ENCODE measurements at places on chromosomes 11 and 22.

DNA sequence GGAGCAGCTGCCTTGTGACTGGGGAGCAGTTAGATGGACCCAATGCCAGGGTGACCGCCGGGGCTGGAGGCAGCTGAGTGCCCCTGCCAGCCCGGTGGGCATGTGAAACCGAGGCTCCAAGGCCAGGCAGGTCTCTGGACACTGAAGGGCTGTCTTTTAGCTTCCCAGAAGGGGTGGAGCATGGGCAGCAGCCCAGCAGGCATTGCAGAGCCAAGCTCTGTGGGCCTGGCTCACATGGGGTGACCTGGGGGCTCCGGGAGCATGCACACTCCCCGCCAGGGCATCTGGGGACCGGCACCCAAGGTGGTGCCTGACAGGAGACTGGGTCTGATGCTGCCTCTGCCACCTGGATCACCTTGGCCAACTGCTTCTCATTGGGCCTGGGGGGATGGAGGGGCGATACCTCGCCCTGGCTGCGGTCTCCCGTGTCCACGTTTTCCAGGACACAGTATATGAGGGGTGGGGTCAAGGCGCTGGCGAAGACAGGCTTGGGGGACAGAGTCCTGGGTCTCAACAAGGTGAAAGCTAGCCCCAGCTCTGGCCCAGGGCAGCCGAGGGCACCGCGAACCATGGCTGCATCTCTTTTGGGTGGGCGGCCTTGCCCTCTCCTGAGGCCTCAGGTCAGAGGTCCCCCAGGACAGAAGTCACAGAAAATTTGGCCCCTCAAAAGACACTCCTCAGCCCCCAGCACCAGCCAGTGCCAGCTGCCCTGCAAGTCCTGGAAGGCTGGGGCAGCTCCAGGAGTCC is 3.5 kb downstream of the INS start:
- no peak for DNase-seq

DNA sequence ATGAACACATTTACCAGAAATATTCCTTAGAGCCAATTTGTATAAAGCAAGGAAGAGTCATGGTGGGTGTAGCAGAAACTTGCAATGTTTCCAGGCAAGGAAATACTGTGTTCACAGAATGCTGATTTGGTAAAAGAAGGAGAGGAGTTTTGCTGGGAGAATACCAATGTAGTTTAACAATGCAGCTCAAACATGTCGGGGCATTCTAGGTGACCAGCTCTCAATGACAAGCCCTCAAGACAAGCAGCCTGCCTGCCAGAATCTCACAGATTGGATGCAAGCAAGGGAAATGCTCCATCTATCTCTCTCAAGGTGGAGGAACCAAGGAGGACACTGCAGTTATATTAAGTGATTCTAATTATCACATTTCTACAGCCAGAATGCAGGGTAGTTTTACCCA is 190.4 kb downstream of the MAML2 start:
- no peak for DNase-seq

DNA sequence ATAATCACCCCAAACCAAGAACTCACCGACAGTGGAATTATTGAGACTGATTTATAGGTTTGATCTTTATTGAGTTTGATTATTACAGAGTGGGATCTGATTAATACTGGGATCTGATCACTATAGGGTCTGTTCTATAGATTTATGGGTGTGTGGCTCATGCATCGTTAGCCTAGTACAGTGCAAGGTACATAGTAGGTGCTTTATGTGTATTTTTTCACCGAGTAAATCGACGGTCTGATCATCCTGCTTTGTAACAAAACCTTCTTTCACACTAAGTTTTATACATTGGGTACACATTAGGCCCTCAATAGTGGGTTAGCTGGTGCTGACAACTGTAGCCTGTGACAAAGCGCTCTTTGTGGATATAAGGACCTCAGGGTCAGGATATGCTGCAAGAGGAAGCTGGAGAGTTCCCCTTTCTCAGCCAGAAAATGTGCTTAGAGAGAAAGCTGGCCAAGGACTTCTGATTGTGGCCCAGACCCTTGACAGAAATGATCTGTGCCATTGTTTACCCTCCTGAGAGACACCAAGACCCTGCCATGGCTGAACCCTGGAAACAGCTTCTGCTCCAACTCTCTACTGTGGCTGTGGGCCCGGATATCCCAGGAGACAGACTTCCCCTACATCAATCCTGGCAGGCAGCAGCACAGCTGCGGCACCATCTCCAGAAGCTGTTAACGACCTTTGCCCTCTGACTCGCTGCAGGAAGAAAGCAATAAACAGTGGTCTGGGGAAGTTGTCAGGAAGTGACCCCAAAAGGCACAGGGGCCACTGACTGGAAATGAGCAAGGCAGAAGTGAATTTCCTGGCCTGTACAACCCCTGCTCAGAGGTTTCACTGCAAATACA is 16.1 kb upstream of the TPP1 start:
- no peak for DNase-seq

DNA sequence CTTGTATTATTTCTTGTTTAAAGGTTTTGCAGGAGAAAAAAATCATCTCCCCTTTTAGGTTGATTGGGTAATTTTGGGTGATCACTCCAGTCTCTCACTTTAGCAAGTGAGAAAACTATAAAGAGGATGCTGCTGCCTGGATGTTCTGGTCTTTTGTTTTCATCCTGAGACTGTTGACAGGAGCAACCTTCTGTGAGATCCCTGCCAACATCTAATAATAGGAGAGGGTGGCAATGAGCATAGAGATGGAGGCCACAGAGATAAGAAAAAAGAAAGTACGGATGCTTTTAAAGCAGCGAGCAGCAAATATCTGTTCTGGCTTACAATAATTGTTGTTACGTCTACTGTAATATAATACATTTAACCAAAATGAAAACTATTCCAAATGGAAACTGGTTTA is 293.6 kb upstream of the MTNR1B start:
- no peak for DNase-seq
